ENCODE measurements at places on chromosomes 12 and 14. TPM values are rescaled to one million over a fixed set of nuclear protein-coding genes. Genes with fewer than 3 reads are reported as not detected.
A peak's percentile ranks its signal among the peaks of the same experiment; 100 is the strongest.

DNA sequence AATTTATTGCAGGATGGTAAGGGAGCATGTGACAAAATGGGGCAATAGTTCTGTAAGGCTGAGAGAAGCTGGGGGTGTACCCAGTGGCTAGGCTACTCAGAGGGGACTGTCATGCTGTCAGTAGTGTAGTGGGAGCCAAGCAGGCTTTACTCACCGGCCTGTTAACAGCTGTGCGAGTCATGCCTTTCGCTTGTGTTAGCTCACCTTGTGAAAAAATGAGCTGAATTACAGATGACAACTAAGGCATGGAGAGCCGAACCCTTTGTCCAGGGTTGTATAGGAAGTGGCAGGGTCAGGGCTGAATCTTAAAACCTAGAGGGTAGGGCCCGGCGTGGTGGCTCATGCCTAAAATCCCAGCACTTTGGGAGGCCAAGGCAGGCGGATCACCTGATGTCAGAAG lies 37.9 kb downstream of the SH2B3 start:
- DNase-seq = no peak

GRCh38 chr12:14776236-14776961 lies 26.9 kb downstream of the WBP11 start:
- peak; percentile 8 for DNase-seq

Gene AQP2
- polyA plus RNA-seq = not detected

Gene BCL11B
- not detected for polyA plus RNA-seq

GRCh38 chr12:47841910-47842309 lies 22.2 kb upstream of the HDAC7 start:
- no peak for DNase-seq

DNA sequence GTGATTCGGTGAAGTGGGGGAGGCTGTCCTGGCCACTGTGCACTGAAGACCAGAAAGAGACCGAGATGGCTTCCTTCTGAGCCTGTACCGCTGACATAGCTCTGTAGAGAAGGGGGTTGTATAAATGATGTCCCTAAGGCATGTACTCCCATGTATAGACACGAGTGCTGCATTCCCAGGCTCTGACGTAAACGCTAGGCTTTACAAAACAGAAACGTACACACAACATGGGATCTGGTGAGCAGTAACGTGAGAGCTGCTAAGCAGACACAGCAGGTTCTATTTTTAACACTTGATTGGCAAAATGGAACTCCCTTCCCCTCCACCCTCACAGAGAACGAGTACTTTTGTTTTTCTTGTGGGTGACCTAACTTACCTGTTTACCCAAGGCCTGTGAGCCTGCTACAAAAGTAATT lies 35.9 kb downstream of the ACADS start:
- no peak for DNase-seq

DNA sequence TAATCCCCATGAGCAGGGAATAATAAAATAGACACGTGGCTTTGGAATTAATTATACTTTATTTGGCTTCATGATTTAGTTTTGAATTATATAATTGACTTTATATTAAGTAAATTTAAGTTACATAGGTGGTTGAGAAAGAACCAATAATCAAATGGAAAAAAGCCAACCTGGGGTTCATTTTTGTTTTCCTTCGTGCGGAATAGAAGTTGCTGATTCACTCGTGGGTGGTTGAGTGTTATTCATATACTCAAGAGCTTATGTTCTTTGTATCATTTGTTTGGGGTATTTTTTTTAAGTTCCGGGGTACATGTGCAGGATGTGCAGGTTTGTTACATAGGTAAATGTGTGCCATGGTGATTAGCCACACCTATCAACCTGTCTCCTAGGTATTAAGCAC lies 58.0 kb downstream of the ZNF664 start:
- no peak for DNase-seq

Gene NKX2-1
- polyA plus RNA-seq = not detected
